T-cell (primary cell): ENCODE measurements at places on chromosomes 1 and 21. TPM values are rescaled to one million over a fixed set of nuclear protein-coding genes. Genes with fewer than 3 reads are reported as not detected.

The FOXD2 gene
- total RNA-seq: 0.53 TPM

- DNase-seq: no peak
Observed at GRCh38 chr21:16241016-16241415, 511.2 kb downstream of the USP25 start.

The PPIAL4G gene
- 0.61 TPM for total RNA-seq

- DNase-seq: no peak
Observed at GRCh38 chr1:243818978-243819377, 31.1 kb downstream of the AKT3 start.

DNA sequence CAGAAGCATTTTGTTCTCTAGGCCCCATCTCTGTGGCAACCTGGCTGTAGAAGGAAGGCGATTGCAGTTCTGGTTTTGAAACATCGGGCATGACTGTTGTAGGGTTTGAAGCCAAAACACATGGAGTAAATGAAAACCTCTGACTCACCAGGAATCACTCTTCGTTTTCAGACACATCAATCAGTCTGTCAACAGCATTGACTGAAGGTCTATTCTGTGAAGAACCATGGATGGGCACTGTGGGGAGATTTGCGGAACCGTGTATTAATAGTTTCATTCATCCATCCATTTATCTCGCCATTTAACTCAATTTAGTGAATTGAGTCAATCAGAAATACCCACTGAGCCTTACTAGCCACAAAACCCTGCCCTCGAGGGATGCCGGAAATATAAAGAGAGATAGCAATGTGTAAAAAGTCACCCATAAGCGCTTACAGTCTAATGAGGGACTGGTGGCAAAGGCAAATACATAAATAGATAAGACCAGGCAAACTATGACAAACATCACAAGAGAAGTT lies 364.6 kb upstream of the PROX1 start:
- DNase-seq: no peak

The CCDC185 gene
- total RNA-seq: not detected

- DNase-seq: no peak
Observed at GRCh38 chr1:86430376-86430775, 6.4 kb downstream of the CLCA2 start.

The KCNE1 gene
- not detected for total RNA-seq

DNA sequence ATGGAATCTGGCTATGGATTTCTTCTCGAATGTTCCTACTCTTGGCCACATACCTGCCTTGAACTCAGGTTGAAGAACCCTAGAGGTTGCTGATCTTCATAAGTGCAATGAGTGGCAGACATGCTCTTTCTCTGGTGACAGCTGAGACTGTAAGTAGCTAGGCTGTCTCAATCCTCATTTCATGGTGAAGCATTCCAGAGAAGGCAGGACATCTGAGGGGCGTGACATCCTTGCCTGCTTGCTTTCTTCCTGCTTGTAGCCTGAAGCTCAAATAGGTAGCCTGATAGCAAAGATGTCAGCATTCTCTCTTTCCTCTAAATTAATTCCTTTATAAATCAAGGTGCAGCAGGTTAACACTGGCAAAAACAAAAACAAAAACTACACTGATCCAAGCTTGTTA lies 114.6 kb upstream of the MAGI3 start:
- no peak for DNase-seq

DNA sequence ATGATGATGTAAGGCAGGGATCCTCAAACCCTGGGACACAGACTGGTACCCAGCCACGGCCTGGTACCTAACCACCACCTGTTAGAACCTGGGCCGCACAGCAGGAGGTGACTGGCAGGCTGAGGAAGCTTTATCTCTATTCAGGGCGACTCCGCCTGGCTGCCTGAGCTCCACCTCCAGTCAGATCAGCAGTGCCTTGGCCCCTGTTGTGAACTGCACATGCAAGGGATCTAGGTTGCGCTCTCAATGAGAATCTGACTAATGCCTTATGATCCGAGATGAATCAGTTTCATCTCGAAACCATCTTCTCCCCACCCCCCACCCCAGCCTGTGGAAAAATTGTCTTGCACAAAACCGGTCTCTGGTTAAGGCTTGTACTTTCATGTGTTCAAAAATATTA lies 4.2 kb downstream of the RNPC3 start:
- no peak for DNase-seq

DNA sequence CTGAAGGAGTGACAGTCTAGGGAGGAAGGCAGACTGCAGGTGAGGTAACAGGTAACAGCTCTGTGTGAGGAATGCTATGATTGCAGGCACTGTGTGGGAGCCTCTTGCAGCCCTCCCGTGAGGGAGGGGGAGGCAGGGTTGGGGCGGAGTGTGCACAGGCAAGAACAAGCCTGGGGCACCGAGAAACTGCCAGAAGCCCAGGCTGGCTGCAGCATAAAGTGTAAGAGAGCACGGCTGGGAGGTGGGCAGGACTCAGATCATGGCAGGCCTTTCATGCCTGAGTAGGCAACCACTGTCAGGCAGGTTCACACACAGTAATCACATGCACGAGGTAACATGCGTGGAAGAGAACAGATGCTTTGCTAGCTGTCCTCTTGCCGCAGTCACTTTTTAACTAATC lies 11.3 kb upstream of the RHEX start:
- DNase-seq: no peak

- DNase-seq: no peak
Observed at GRCh38 chr1:40267767-40268187, 9.7 kb downstream of the ZMPSTE24 start.

GRCh38 chr1:239421811-239422210 lies 35.4 kb downstream of the CHRM3 start:
- no peak for DNase-seq

DNA sequence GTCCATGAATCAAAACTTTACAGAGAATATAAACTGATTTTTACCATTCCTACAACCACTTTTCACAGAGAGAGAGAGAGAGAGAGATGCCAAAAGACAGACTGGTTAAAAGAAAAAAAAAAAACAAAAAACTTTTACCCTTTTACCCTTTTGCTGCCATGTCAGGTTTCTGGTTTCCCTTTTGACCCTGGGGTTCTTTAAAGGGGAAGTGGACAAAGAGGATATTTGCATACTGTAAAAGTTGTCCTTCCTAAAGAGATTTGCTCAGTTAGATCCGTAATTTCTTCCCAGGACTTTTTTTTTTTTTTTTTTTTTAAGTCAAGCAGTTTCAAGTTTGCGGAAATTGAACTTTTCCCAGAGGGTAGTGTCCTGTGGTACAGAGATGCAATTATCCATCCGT lies 287.8 kb upstream of the RGS18 start:
- no peak for DNase-seq
